D341Med (cell line): ENCODE measurements at places on chromosomes 16 and 17.
A peak's percentile ranks its signal among the peaks of the same experiment; 100 is the strongest.

GRCh38 chr16:68658341-68658973, 13.3 kb downstream of the CDH3 start:
- no peak for DNase-seq

DNA sequence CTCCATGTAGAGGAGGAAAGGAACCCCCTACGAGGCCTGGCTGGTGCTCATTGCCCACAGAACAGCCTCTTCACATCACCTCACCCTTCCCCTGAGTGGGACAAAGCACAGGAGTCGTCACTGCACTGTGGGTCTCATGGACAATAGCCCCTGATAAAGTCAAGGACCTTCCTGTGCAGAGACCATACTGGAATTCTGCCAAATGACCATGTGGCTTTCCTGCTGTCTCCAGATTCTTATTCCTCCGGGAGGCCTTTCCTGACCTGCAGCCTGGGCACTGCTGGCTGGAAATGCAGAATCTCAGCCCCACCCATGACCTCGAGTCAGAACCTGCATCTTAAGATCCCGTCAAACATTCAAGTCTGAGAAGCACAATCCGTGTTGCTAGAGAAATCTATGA, 60.5 kb upstream of the ERN1 start:
- no peak for DNase-seq

GRCh38 chr16:69217433-69217832, 30.5 kb downstream of the SNTB2 start:
- no peak for DNase-seq

DNA sequence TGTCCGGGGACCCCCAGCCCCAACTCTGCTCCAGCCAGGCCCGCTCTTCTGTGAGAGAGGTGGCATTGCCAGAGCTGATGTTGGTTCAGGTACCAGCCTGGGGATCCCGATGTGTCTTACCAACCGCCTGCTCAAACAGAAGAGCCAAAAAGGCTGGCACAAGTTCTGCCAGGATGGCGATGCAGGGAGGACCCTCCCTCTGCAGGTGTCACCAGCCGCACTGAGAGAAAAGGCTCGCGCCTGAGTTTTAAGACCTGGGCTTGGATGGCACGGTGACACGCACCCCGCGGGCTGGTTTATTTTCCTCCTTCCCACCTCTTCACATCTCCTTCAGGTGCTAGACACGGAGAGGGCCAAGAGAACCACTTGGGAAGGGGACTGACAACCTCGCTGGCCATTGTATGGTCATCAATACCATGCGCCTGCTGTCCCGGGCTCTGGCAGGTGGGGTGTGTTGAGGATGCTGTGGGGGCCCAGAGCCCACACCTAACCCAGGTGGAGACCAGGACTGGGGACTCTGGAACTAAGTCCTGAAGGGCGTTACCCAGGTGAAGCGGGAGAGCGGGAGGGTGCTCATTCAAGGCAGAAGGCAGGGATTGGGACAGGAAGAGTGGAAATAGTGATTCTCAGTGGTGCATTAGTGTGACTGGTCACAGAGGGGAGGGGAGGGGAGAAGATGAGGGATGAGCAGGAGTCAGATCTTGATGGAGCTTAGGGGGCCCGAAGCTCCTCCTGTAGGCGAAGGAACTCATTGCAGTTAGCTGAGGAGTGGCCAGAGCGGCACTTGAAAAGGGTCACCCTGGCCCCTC, 16.3 kb downstream of the FOXJ1 start:
- DNase-seq, result peak; percentile 57

- DNase-seq, result no peak
Measured at GRCh38 chr16:71628810-71629209, 2.8 kb downstream of the MARVELD3 start.

DNA sequence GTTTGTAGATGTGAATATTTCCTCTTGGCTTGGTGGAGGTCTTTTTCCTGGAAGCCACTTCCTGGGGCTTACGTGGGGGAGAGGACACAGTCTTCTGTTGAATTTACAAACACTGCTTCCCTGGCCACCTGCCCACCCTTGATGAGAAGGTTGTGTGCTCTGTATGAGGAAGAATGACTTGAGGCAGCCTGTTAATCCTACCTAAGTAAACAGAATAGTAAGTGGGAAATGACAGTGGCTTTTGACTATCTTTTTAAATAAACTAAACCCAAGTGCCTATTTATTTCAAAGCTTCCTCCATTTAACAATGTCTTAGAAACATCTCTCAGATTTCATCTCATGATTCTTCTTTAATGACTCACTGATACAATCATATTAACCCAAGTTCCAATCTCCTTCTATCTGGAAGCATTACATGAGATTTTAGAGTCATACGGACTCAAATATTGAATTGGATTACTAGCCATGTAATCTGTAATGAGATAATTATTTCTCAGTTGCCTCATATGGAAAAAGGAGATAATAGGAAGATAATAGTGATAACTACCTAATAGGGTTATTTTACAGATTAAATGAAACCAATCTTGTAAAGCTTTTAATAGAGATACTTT, 96.6 kb upstream of the SMIM36 start:
- DNase-seq, result no peak

GRCh38 chr17:37567137-37567536, 42.1 kb downstream of the SYNRG start:
- DNase-seq, result no peak

DNA sequence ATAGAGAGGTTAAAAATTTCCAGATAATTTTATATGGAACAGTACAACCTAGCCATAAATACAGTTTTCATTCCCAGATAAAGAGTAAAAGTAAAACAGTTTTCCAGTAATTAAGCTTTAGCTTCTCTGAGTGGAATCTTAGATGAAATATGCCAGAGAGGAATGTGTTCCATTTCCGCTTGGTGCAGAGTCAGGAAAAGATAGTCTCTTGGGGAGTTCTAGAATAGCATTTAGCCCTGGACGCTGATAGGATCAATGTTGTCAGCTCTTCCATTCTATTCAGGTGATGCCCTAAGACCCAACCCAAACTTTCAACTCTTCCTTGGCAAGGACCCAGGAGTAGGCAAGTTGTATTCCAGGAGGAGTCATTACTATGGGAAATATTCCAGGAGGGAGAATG, 30.9 kb upstream of the ABCA3 start:
- DNase-seq, result no peak

- no peak for DNase-seq
Measured at GRCh38 chr16:16007743-16008111, 58.3 kb downstream of the ABCC1 start.

- DNase-seq, result no peak
Measured at GRCh38 chr16:72829846-72830775, 217.8 kb downstream of the ZFHX3 start.

- no peak for DNase-seq
Measured at GRCh38 chr16:10988879-10989278, 44.5 kb downstream of the CLEC16A start.

DNA sequence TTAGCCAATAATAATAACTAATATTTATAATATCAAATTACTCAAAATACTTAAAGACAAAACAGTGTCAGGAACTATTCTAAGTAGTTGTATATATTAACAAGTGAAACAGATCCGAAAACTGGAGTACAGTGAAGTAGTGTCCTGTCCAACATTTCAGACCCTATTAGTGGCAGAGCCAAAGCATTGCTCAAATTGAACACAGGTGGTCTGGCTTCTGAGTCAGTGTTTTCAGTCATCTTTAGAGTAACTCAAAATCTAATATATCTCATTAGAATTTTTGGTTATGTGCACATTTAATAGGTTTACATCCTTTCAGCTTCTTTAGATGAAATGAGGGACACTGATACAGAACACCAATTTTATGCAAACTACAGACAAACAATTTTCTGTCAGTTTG, 652.5 kb downstream of the CDH11 start:
- DNase-seq, result no peak

- DNase-seq, result no peak
Measured at GRCh38 chr16:49700251-49701064, 155.5 kb downstream of the ZNF423 start.

- peak; percentile 99 for DNase-seq
Measured at GRCh38 chr16:11345040-11345862, at the start of gene RMI2. Gene RMI2 (plus strand): TSS chr16:11345459. CDS start chr16:11345472, 13 bp downstream.

DNA sequence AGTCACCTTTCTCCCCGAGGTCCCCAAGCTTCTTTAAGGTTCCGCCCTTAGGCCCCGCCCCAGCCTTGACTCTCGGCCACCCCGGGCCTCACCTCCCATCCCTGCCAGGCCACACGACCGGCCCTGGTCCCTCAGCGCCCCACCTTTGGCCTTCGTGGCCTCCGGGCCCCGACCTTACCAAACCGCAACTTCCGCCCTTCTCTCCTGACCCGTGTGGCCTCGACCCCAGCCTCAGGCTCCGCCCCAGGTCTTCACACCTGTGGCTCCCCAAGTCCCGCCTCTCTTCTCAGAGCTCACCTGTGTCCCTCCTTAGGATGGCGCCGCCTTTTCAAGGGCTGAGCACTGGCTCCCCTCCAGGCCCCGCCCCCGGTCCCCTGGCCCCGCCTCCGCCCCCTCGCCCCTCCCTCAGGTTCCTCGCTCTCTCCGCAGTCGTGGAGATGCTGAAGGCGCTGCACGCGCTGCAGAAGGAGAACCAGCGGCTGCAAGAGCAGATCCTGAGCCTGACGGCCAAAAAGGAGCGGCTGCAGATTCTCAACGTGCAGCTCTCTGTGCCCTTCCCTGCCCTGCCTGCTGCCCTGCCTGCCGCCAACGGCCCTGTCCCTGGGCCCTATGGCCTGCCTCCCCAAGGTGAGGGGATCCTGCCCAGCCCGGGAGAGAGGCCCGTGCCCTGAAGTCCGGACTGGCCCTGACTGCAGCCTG, 10.0 kb upstream of the CISD3 start:
- no peak for DNase-seq

- no peak for DNase-seq
Measured at GRCh38 chr17:75249564-75249963, 11.8 kb downstream of the GGA3 start.

- DNase-seq, result no peak
Measured at GRCh38 chr16:24694931-24695330, 34.5 kb upstream of the TNRC6A start.

DNA sequence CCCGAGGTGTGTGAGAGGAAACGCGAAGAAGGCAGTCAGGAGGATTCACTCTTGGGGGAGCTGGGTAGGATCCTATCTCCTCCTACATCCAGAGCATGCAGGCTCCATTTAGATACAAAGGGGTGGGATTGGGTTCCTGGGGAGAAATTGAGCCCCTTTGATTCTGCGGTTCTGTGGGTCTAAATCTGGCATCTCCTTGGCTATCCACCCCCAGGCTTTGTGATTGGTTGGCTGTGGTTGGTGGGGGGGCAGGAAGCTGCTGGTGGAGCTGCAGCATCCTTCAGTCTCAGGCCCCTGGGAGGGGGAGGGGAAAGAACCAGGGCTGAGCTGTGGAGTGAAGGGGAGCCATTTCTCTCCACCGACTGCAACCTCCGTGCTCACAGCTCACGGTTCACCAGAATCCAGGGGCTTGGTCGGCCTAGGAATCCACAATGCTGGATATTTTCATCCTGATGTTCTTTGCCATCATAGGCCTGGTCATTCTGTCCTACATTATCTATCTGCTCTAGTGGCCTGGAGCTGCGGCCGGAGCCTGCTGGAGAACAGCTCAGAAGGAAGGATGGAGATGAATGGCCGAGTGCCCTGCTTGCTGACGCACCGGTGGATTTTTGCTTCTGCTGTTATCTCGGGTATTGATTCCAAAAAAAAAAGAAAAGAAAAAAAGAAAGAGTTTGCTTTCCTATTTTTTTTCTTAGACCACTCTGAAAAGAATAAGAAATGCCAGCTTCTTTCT, at the start of gene LASP1NB:
Gene LASP1NB, plus strand, starts transcription at position 352 of the 733 bp plus-strand sequence.
- DNase-seq, result peak; percentile 26

- DNase-seq, result no peak
Measured at GRCh38 chr16:89071686-89072547, 21.7 kb upstream of the ACSF3 start.

GRCh38 chr17:57517632-57518456, 227.3 kb downstream of the CCDC182 start:
- peak; percentile 74 for DNase-seq

- no peak for DNase-seq
Measured at GRCh38 chr16:19517424-19518089, 4.3 kb downstream of the GDE1 start.

DNA sequence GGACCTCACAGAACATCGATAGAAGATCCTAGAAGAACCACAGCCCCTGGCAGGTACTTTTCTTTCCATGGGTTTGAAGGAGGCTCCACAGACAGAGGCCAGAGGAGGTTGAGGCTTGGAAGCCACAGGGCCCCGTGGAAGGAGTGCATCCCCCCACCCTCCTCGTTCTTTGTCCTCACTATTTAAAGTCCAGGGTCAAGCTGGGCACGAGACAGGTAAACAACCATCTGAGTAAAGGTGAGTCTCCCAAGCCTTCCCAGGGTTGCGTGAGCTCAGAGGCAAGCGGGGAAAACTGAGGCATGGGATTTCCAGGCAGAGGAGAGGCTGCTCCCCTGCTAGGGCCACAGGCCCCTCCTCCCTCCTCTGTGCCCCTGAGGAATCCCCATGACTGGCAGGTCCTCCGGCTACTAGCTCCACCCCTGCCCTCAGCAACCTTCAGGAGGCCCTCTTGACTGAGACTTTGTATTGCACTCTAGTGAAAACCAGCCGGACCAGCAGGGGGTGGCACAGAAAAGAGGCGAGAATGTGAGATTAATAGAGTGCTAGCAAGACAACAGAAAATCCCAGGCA, 927 bp upstream of the SULT1A2 start:
- no peak for DNase-seq

GRCh38 chr17:62043140-62043539, 21.9 kb downstream of the MED13 start:
- no peak for DNase-seq

DNA sequence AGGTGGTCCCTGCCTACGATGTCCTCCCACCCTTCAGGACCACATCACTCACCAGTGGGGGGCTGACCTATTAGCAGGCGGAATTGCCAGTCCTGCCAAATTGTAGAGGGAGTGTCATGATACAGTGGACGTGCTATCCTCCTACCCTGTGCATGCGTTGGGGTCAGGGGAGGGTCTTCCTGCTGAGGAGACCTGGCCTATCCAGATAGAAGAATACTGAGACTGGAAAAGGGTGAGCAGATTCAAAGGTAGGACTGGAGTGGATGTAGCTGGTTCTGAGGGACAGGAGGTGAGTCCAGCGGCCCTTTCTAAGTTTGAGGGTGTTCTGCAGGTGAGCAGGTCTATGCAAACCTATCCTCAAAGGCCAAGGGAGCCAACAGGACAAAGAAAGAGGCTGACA, 8.0 kb downstream of the PRSS41 start:
- DNase-seq, result no peak

DNA sequence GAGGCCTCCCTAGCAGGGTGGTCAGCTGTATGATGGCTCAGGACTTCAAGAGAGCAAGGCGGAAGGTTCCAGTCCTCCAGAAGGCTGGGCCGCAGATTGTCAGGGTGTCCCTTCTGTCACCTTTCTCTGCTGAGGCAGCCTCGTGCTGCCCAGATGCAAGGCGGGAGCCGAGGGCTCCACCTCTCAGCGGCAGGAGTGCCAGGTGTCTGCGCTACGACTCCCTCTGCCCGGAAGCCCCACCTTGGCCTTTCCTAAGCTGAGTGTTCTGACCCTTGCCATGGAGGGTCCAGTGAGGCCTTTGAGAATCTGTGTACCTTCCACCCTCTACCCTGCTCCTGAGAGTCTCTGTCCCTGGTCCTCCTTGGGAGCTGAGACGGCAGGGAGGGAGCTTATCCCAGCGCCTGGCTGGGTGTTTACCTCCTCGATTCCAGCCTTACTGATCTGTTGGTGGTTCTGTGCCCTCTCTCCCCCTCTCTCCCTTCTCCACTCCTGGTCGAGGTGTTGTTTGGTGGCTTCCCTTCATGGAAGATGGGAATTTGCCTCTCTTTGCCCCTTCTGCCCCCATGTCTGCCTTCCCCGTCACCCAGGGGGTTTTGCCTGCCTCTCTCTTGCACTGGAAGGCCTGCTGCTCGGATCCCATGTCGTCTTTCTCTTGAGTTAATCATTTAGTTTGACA, 2.2 kb upstream of the ZNF750 start:
- DNase-seq, result no peak
